Sigmoid colon (tissue), 7 donors: ENCODE measurements at places on chromosomes 7 and 10. TPM values are rescaled to one million over a fixed set of nuclear protein-coding genes. Genes with fewer than 3 reads are reported as not detected.

DNA sequence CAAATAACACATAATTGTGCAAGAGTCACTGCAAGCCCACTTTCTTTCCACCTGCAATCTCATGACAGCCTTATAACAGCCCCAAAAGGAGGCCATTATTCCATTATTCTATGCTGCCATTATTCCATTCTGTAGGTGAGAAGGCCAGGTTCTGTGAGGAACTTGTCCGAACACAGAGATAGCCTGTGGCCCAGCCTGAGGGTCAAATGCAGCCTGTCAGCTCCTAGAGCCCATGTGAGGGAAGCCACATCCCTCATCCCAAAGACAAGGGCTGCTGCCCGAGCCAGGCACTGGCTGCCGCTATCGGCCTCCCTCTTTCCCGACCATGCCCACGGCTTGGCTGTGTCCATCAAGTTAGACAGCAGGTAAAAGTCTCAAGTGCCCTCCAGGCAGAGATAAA is 24.1 kb upstream of the C10orf71 start:
- DNase-seq = no peak

DNA sequence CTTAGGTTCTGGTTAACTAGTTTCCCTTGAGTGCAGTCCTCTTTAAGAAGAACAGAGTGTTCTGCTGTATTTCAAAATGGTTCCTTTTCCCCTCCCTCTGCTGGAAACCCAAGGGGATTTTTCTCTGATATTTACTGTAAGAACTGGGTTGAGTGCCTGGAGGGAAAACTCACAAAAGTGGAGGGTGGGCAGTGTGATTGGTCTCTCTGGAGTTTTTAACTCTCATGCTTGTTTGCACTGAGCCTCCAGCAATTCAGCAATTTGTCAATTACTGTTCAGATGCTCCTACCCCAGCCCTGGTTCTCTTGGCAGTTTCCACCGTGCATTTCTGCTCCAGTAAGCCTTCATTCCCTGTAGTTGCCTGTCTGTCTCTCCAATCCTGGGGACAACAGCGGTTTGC is 273.4 kb upstream of the SORCS1 start:
- no peak for DNase-seq

- DNase-seq = no peak
Observed at GRCh38 chr7:157555944-157556641, 219.3 kb downstream of the DNAJB6 start.

DNA sequence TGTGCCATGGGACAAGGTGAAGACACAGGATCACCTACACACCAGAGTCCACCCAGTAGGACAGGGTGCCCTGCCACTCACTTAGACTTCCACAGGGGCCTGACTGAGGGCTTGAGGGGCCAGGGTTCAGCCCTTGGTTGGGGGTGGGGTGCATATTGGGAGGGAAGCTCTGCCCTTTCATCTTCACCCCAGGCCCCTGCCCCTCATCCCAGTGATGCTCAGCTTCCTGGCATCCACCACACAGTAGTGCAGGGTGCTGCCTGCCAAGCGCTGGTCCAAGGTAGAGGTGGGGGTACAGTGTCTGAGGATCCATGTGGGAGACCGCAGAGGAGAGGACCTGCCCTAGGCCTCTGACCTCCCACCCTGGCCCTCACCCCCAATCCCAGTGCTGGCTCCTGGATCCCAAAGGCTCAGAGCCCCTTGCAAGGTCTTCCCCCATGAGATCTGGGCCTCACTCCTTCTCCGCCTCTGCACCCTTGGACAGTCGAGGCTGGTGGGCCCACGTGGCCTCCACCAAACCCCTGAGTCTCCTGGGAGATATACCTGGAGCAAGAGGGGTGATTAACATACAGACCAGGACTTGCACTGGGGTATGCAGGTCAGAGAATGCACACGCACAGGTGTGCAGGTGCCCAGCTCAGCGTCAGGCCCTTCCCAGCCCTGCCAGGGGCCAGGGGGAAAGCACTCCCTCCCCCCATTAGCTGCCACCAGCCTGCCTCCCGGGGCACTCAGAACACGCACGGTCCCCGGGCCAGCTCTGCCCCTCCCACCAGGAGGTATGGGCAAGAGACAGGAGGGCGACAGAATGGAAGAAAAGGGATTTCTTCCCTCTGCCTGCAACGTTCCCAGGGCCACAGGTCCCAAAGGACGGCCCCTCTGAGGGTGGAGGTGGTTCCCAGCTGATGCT is 8.6 kb upstream of the IRF5 start:
- DNase-seq = peak; percentile 43

Gene SFMBT2
- total RNA-seq = 4.3 TPM

GRCh38 chr7:52749880-52750279 is 285.6 kb upstream of the POM121L12 start:
- DNase-seq = no peak

Gene IDI1
- 30.3 TPM for total RNA-seq

- DNase-seq = no peak
Observed at GRCh38 chr7:152937282-152937681, 177.7 kb downstream of the ACTR3B start.

Gene AEBP1
- total RNA-seq = 182 TPM

DNA sequence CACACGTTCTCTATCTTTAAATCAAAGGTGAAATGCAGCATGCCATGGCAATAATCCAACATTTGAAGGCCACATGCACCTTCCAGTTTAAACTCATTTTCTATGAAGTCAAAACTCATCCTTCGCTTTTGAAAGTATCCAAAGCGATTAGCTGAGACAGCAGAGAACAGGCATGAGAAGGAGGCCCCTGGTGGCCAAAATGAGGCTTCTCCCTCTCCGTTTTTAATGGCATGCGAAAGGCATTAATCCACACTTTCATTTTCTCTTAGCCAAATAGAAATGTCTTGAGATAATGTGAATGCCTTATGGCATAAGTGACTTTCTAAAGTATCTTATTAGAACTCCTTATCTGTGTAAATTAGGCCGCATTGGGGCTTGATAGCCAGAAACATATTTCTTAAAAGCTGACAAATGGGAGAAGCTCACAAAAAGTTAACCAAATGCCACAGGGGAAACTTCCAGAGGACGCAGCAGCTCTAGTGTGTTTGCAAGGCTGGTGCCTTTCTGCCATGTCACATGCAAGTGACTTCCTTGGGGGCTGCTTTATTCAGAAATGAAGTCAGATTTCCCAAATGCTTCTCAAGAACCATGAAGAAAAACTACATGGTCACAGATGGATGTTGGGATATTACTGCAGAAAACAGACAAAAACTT is 1189.6 kb downstream of the SORCS1 start:
- DNase-seq = peak; percentile 64

Gene ITIH5
- total RNA-seq = 111 TPM

- peak; percentile 60 for DNase-seq
Observed at GRCh38 chr10:132613566-132614348, 76.2 kb downstream of the INPP5A start.

DNA sequence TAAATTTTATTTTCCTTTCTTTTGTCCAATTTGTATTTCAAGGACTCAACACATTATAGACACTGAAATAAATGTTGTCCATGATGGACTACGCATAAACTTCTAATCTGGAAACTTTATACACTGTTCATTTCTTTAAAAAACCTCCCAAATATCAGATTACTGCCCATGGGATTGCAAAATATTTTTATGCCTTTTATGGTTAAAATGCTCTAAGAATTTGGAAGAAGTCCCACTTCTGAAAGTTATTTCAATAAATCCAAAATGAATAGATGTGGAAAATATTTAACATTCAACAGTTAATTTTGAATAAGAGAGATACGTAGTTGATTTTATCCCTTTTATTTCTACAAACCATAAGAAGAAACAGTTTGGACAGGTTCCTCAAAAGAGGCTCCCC is 46.1 kb downstream of the CABCOCO1 start:
- DNase-seq = no peak

- DNase-seq = no peak
Observed at GRCh38 chr7:2610898-2611297, 20.9 kb upstream of the TTYH3 start.

Gene PRF1
- total RNA-seq = 0.16 TPM

- DNase-seq = no peak
Observed at GRCh38 chr10:90856261-90856660, 1.6 kb downstream of the HTR7 start.

GRCh38 chr10:61621605-61622051 is 41.1 kb upstream of the CABCOCO1 start:
- no peak for DNase-seq

DNA sequence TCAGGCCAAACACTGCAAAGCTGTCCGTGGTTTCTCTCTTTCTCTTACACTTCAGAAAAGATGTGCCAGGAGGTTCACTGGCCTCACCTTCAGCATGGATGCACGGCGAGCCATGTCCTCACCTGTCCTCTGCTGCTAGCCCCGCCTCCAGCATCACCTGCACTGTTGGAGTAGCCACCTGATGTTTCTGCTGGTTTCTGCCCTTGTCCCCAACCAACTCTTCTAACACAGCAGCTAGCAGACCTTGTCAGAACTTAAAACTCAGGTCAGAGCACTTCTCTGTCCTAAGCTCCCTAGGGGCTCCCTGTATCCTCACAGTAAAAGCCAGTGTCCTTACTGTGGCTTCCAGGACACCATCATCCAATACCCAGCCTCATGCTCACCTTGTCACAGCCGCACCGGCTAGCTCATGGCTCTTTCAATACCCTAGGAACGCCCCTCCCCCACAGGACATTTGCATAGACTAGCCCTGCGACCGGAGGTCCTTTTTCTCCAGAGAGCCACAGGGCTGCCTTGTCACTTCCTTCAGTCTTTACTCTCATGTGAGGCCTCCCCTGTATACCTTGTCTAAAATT is 15.2 kb downstream of the PALD1 start:
- no peak for DNase-seq

Gene FAM131B
- 6.8 TPM for total RNA-seq

DNA sequence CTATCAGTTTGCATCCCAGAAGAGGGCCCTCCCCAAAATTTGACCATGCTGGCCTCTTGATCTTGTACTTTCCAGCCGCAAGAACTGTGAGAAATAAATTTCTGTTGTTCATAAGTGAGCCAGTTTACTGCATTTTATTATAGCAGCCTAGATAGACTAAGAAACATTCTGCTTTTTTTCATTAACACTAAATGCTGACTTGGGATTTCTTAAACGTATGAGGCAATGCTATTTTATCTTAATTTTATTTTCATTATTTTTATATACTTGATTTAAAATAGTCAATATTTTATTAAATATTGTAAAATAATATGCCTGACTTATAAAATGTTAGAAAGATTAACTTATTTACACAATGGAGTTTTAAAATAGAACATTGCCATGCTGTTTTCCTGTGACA is 341.8 kb upstream of the CNTNAP2 start:
- DNase-seq = no peak

- no peak for DNase-seq
Observed at GRCh38 chr10:13784067-13784466, 197.3 kb downstream of the PRPF18 start.

DNA sequence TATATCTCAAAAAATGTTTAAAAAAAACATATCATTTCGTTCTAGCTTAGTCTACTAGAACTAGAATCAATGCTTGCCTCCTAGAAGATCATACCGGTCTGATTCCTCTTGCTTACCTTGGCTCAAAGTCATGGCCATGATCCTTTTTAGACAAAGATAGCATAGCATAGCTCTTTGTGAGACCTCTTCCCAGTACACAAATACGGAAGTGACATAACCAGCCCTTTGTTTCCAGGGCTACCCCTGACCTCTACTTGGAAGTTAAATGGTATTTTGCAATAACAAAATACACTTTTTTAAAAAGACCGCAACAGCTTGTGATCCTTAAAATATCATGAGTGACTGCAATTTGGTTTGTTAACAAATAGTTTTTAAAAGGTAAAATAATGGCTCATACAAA is 130.7 kb upstream of the NOBOX start:
- no peak for DNase-seq

- DNase-seq = no peak
Observed at GRCh38 chr10:85043207-85043606, 714.8 kb downstream of the CCSER2 start.

DNA sequence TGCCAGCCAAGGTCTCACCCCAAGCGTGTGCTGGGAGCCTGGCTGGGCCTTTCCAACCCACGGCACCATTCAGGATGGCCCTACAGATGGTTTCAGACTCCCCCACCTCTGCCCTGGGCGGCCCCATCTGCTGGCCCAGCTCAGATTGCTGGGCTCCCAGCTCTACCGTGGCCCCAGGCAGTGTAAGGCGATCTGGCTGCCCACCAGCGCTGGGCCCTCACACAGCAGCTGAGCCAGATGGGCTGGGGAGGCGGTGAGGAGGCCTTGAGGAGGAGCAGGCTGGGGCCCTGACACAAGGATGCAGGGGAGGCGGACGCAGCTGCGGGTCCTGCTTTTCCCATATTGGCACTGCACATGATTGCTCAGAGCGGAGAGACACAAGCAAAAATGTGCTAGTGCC is 162.8 kb downstream of the NRF1 start:
- no peak for DNase-seq

GRCh38 chr10:85578860-85579259 is 787.7 kb downstream of the GRID1 start:
- DNase-seq = no peak

- no peak for DNase-seq
Observed at GRCh38 chr7:111918461-111918860, 287.7 kb downstream of the DOCK4 start.

GRCh38 chr7:92043637-92044036 is 90.6 kb downstream of the CYP51A1 start:
- no peak for DNase-seq

DNA sequence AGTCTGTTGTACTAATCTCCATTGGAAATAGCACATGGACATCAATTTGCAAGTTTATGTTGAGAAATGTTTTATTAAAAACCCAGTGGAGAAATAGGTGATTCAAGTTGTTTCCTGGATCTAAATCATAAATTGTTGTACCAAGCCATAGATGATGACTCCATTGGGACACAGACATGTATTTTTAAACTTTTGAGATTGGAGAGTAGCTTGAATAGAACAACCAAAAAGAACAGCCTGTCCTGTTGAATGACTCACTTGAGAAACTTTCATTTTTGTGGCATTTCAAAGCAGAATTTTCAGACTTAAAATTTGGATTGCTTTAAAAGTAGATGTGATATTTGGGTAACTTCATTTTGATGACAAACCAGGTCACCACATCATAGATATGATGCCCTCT is 197.5 kb downstream of the GPAM start:
- no peak for DNase-seq

- peak; percentile 78 for DNase-seq
Observed at GRCh38 chr10:33211106-33211878, 123.2 kb downstream of the NRP1 start.

GRCh38 chr7:31114593-31115343 is 62.7 kb downstream of the ADCYAP1R1 start:
- no peak for DNase-seq

Gene ATG9B
- not detected for total RNA-seq

Gene GRID2IP
- total RNA-seq = not detected

- no peak for DNase-seq
Observed at GRCh38 chr10:89981891-89982290, 280.5 kb downstream of the KIF20B start.

Gene ECHDC3
- 13.8 TPM for total RNA-seq

Gene ACTL6B
- total RNA-seq = not detected

GRCh38 chr7:106064771-106065574 is 47.1 kb downstream of the SYPL1 start:
- DNase-seq = peak; percentile 97

- DNase-seq = no peak
Observed at GRCh38 chr10:132252412-132252811, 55.3 kb downstream of the STK32C start.

GRCh38 chr10:97199152-97199551 is 13.4 kb upstream of the SLIT1 start:
- DNase-seq = no peak

GRCh38 chr7:135578569-135578968 is 20.9 kb downstream of the NUP205 start:
- DNase-seq = no peak
